Activated CD4-positive, alpha-beta memory T cell treated with anti-CD3 and anti-CD28 coated beads, Interleukin-2, amount 10 ng/mL, durations not matched to agents 7 days and 5 days (primary cell): ENCODE measurements at places on chromosomes 1 and 21. TPM values are rescaled to one million over a fixed set of nuclear protein-coding genes. Genes with fewer than 3 reads are reported as not detected.

GRCh38 chr1:45205011-45205909, 1.1 kb downstream of the ZSWIM5 start:
- no peak for DNase-seq

DNA sequence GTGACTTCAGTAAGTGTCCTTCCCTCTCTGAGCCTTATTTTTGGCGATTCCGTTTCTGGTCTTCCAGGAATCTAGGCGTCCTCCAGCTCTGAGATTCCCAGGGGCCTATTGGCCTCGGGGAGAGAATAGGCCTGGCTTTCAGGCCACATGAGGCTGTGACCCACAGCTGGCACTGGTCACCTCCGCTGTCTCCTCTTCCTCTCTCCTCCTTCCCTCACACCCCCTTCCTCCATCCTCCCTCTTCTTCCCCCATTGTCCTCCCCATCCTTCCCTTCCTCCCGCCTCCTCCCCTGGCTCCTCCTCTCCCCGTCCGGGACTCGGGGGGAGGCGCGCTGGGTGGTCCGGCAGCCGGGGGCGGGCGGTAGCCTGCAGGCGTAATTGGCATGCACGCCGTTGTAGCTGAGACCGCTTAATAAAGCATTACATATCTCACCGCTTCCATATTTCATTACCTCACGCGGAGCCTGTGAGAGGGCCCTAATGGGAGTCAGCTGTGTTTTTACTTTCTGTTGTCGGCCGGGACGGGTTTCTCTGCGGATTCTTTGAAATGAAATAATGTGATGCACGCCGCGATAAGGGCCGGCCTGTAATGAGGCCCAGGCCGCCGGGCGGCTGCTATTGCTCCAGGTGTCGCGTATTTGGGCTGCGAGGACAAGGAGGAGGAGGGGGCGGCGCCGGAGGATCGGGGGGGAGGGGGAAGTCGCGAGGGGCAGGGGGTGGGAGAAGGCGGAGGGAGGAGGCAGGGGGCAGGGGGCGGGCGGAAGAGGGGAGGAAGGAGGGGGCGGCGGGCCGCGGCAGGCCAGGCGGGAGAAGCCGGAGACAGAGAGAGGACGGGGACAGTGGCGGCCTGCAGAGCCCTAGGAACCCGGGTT, 95.3 kb downstream of the FOXD2 start:
- no peak for DNase-seq

GRCh38 chr1:219573960-219574359, 38.9 kb downstream of the ZC3H11B start:
- no peak for DNase-seq

- DNase-seq, result no peak
Measured at GRCh38 chr1:170536924-170537551, 5.1 kb downstream of the GORAB start.

- no peak for DNase-seq
Measured at GRCh38 chr1:28871631-28872401, 42.6 kb upstream of the EPB41 start.

DNA sequence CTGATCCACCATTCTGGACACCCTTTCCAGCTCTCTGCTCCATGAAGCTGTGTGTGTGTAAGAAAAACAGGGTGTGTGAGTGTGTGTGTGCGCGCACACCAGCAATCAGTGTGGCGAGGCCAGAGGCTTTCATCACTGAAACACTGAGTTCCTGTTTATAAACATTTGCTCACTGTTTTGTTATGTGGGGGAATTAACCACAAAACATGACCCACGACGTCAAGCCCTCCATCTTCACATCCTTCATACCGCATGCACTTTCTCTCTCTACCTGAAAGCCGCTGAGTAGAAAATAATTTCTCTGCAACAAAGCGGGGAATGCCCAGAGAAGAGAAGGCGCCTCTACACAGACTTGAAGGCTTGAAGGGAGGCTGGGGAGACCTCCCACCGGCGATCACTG, 148.9 kb upstream of the IRF2BP2 start:
- DNase-seq, result peak; percentile 56

DNA sequence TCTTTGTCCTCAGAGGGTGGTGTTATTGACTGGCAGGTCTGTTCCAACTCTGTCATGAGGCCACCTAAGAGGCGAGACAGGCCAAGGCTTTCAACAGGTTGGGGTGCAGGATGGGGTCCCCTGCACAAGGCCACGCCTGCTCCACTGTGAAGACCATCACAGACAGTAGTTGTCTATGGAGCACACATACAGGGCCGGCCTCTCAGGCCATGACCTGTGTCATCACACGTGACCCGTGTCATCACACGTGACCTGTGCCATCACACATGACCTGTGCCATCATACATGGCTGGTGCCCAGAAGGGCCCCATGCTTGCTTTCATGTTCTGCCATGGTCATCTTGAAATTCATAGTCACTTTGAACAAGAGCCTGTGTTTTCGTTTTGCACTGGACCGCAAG, 91.9 kb downstream of the ARHGEF10L start:
- no peak for DNase-seq

DNA sequence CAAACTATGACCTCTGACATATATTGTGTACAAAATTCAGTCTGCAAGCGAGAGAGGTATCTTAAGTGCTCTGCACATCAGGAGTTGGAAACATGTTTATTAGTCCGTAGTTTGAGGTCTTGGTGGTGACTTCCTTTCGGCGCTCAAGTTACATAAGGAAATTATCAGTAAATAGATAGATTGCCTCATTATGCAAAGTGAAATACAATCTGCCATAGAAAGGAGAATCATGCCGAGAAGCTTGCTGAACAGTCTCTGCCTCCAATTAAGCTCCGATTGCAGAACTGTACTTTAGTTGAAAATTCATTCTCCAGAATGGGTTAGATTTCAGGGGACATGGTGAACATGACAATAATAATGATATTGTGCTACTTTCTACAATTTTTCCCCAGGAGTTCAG, 271.8 kb downstream of the BRINP2 start:
- DNase-seq, result no peak

The RNF223 gene
- not detected for total RNA-seq

- DNase-seq, result no peak
Measured at GRCh38 chr1:50231209-50231608, 122.5 kb downstream of the ELAVL4 start.

- no peak for DNase-seq
Measured at GRCh38 chr1:225449261-225449660, 21.4 kb upstream of the LBR start.

GRCh38 chr1:147341246-147341645, 98.8 kb downstream of the CHD1L start:
- DNase-seq, result no peak

- no peak for DNase-seq
Measured at GRCh38 chr1:104804147-104804546, 1054.4 kb downstream of the AMY1C start.

GRCh38 chr1:201709564-201710295, 119.2 kb upstream of the IPO9 start:
- peak; percentile 61 for DNase-seq

DNA sequence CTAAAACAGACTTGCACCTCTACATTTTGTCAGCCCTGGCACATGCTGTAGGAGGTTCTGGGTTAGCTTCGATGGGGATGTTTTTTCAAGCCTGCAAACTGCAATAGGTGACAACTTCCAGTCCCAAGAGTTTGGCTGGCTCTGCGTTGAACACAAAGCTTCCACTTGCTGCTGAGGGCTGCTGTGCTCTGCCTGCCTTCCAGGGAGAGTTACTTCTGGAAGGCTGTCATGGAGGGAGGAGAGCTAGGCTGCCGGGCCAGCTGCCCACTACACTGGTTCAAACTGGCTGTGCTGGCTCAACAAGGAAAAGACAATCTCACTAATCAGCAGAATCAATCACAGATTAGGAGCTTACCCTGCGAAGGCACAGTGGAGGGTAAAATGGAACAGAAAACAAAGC, 46.7 kb upstream of the PPP2R5A start:
- DNase-seq, result no peak

DNA sequence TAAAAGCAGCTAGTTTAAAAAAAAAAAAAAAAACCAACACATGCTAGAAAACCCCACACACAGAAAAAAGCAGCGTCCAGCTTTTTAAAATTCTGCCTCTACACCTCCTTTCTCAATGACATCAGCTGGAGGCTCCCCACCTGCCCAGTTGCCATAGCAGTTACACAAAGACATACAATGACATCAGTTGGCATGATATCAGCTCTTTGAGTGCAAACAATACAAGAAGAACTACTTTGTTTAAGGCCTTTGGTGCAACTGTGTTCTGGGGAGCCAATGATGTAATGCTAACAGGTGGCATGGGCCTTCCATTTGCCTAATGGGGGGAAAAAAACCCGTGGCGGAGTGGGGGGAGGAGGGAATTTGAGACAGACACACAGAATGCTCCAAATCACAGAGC, 32.9 kb downstream of the DUSP10 start:
- peak; percentile 41 for DNase-seq

The CFAP141 gene
- not detected for total RNA-seq

The FNDC5 gene
- total RNA-seq, result not detected

- no peak for DNase-seq
Measured at GRCh38 chr1:181010789-181011188, 11.9 kb downstream of the STX6 start.

The UBXN10 gene
- total RNA-seq, result 1.7 TPM

The PM20D1 gene
- 0.81 TPM for total RNA-seq

DNA sequence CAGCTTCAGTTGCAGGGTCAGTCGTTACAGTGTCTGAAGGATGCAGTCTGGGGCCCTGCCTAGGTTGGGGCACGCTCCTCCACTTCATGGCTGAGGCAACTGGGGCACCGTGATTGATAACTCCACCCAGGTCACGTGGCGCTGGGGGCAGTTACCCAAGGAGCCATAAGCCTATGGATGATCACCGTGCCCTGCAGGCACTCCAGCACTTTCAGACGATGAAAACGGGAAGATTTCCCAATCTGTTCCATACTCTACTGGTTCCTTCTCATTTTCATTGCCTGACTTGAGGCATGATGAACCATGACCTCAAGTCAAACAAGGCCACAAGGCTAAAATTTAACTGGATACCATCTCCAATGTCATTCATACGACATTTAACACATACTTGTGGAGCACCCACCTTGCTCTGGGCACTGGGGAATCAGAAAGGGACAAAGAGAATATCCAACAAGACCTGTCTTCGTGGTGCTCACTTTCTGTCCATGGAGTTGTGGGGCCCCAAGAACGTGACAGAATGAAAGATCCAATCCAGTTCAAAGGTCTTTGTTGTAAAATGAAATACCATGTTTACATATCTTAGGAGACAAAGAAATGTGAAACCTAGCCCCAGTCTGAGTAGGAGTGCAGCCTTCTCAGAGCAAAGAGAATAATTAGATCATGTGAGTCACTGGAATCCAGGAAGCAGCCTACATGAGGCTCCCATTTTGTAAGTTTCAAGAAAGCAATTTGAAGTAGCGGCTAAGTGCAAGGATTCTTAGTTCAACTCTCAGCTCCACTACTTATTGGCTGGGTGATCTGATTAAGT, 39.4 kb upstream of the SPOCD1 start:
- no peak for DNase-seq

- DNase-seq, result no peak
Measured at GRCh38 chr1:108569097-108569728, 9.3 kb downstream of the EEIG2 start.

GRCh38 chr1:35097224-35097623, 18.0 kb downstream of the ZMYM1 start:
- DNase-seq, result no peak

DNA sequence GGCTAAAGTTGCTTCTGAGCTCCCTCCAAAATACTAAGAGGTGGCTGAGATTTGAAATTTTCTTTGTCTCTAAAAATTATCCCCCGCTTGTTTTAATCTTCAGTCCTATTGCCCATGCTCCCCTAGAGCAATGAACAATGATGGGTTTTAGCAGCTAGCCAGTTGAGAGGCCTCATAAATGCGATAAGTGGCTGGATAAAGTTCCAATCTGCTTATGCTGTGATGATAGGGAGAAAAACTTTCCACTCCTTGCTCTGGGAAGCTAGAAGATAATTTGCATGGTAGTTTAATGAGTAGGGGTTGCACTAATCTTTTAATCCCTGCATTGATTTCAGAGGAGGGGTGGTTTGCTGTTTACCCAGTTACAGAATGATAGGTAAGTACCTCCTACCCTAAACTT, 9.6 kb upstream of the PRPF3 start:
- no peak for DNase-seq

The TPTE gene
- total RNA-seq, result not detected
